ENCODE measurements at places on chromosomes 13 and 19. TPM values are rescaled to one million over a fixed set of nuclear protein-coding genes. Genes with fewer than 3 reads are reported as not detected.

Gene CD33
- 2.0 TPM for total RNA-seq

DNA sequence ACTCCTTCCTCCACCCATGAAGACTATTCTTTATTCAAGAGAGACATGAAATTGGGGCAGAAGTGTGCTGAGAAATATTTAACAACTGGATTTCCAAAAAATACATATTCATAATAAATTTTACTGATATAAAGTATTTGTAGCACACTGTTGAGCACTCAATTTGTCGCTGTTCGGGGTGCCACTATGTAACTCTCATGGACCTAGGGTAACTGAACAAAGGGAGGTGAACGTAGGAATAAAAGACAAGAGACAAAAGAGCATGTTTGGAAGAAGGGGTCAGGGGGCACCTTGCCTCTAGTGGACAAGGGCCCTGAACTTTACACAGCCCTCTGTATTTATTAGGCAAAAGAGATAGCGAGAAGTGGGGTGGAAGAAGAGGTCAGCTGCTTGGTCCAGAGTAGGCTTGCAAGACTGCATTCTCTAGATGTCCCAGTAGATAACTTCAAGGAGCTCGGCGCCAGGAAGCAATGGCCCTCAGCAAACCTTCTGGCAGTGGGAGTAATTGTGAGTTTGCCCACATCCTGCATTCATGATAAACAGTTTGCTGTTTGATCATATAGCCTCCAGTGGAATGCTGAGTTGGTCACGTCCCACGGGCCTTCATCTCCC is 4.5 kb upstream of the ZNF175 start:
- DNase-seq: no peak
- no peaks in the 10 kb centered on the region for H3K27me3 ChIP-seq
- no peak overlapping the region for H3K4me3 ChIP-seq
- H3K4me1 ChIP-seq: peaks cover under 1% of the 10 kb centered on the region

DNA sequence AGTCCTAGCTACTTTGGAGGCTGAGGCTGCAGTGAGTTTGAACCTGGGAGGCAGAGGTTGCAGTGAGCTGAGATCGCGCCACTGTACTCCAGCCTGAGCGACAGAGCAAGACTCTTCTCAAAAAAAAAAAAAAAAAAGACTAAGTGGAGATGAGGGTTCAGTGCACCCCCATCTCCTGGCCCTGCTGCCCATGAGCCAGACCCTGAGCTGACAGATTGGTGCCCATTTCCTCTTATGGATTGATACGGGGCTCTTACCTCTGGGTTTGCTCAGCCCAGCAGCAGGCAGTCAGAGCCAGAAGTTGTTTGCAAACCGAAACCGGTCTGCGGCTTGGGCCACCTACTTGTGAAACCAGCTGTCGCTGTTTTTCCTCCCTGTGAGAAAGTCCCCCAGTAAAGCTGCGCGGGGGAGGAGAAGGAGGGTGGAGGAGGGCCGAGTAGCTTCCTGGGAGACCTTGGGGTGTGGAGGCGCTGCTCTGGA is 36.9 kb downstream of the ARRDC2 start:
- peak overlapping the region; percentile 19 for H3K4me3 ChIP-seq
- peaks cover 17% of the 10 kb centered on the region for H3K4me1 ChIP-seq
- DNase-seq: peak; percentile 89
- H3K27ac ChIP-seq: peak overlapping the region; percentile 85

Gene LILRB5
- 8.6 TPM for total RNA-seq

- DNase-seq: no peak
- no peaks in the 10 kb centered on the region for H3K36me3 ChIP-seq
- no peaks in the 10 kb centered on the region for H3K4me1 ChIP-seq
Observed at GRCh38 chr13:35887115-35887666, 244.0 kb downstream of the DCLK1 start.

Gene TRIM13
- total RNA-seq: 21.7 TPM

Gene CCDC70
- total RNA-seq: not detected

Gene CEACAM7
- 329 TPM for total RNA-seq

- no peak overlapping the region for H3K27ac ChIP-seq
- no peaks in the 10 kb centered on the region for H3K4me1 ChIP-seq
- H3K27me3 ChIP-seq: no peaks in the 10 kb centered on the region
- DNase-seq: no peak
- H3K36me3 ChIP-seq: no peaks in the 10 kb centered on the region
- no peak overlapping the region for H3K4me3 ChIP-seq
Observed at GRCh38 chr13:83125791-83126190, 756.5 kb downstream of the SLITRK1 start.

Gene GPR18
- total RNA-seq: not detected

DNA sequence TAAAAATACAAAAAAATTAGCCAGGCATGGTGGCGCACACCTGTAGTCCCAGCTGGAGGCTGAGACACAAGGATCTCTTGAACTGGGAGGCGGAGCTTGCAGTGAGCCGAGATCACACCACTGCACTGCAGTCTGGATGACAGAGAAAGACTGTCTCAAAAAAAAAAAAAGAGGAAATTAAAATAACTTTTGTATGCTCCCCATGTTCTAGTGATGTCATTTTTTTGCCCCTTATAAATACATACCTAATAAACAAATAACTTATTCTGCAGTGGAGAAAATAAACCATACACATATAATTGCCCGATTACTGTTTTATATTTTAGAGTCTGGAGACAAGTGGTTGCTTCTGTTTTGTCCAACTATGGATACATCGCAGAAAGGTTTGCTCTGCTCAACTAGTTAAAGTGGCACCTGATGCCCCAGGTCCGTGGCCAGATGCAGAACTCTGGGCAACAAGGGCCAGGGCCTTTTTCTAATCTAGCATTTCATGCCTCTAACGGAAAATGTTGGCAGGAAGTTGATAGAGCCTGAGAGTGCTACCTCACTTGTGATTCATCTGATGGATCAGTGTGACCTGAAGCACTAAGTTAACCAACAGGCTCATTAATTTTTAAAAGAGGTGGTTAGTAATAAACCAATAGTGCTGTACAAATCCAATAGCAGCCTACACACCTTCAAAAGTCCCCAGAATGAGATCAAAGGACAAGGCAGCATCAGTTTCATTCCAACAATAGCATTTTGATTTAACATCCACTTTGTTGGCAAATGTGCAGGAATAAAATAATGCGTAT is 18.8 kb downstream of the UBE2L5 start:
- H3K27ac ChIP-seq: no peak overlapping the region
- no peak overlapping the region for H3K4me3 ChIP-seq
- no peaks in the 10 kb centered on the region for H3K27me3 ChIP-seq
- peak; percentile 7 for DNase-seq

DNA sequence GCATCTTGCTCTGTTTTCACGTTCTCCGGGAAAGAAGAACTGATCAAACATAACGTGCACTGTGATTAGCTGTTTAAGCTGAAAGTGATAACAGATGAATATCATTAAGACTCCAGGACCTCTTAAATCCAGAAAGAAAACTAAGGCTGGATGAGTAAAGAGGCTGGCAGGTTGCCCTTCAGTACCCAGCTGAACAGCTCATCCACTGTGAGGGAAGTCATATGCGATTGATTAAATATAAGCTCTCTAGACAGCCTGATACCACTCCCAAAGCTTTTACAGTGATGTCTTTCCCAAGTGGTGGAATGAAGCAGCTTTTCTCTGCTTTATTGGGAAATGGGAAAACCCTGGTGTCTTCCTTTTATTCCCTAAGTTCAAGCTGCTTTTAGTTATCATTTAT is 116.9 kb downstream of the EFNB2 start:
- H3K27me3 ChIP-seq: no peaks in the 10 kb centered on the region
- H3K36me3 ChIP-seq: no peaks in the 10 kb centered on the region
- H3K4me3 ChIP-seq: no peak overlapping the region
- H3K27ac ChIP-seq: no peak overlapping the region

DNA sequence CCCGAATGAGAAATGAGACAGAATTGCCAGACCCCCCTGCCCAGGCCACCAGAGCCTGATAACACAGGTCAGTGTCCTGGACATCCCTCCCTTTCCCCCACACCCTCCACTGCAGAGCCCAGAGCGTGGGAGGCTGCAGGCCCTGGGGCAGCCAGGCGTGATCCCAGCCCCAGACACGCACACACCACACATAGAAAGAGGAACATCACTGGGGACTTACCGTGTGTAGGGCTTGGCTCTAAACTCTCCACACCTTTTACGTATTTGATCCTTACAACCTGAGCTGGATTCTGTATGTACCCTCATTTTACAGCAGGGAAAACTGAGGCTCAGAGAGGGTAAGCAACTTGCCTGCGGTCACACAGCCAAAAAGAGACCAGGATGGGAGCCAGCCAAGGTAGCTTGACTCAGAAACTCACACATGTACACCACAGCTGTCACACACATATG is 334 bp upstream of the ANGPTL6 start:
- no peak overlapping the region for H3K27ac ChIP-seq
- peaks cover 5% of the 10 kb centered on the region for H3K4me1 ChIP-seq
- no peak for DNase-seq
- H3K4me3 ChIP-seq: no peak overlapping the region

- H3K27ac ChIP-seq: no peak overlapping the region
- no peak for DNase-seq
- H3K27me3 ChIP-seq: no peaks in the 10 kb centered on the region
- no peak overlapping the region for H3K4me3 ChIP-seq
- H3K4me1 ChIP-seq: no peaks in the 10 kb centered on the region
Observed at GRCh38 chr13:83634601-83635000, 247.7 kb downstream of the SLITRK1 start.

GRCh38 chr19:16309643-16310042 is 15.0 kb upstream of the KLF2 start:
- no peaks in the 10 kb centered on the region for H3K4me1 ChIP-seq
- no peak overlapping the region for H3K27ac ChIP-seq
- H3K27me3 ChIP-seq: no peaks in the 10 kb centered on the region
- no peak overlapping the region for H3K4me3 ChIP-seq
- H3K36me3 ChIP-seq: no peaks in the 10 kb centered on the region
- no peak for DNase-seq

Gene TNNT1
- 0.69 TPM for total RNA-seq

DNA sequence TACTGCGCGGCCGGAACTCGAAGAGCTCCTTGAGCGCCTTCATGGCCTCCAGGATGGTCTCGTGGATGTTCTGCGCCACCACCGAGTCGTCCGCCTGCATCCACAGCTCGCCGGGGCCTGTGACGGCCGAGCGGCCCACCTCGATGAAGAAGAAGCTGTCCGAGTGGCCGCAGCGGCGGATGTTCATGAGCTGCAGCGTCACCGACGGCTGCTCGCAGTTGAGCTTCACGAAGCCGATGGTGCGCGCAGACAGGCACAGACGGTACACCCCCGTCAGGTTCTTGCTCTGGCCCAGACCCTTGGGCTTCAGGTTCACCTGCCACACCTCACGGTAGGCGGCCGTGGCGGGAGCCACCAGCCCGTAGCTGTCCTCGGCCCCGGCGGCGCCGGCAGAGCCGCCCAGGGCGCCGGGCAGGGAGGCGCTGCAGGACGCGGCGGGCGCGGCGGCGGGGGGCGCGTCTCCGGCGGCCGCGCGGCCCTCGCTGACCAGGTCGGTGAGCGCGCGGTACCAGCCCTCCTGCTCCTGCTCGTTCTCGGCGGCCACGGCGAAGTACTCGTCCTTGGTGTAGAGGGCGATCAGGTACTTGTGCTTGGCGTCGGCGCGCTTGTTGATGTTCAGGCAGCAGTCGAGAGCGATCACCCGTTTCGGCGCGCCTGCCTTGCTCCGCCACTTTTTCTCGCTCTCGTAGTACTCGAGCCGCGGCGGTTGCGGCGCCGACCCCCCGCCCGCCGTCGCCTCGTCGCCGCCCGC is 1.1 kb downstream of the IRS2 start:
- peak; percentile 54 for DNase-seq
- peaks cover 5% of the 10 kb centered on the region for H3K4me1 ChIP-seq

GRCh38 chr13:38693641-38694040 is 6.8 kb downstream of the FREM2 start:
- H3K27ac ChIP-seq: no peak overlapping the region
- no peaks in the 10 kb centered on the region for H3K36me3 ChIP-seq
- DNase-seq: no peak
- no peaks in the 10 kb centered on the region for H3K27me3 ChIP-seq

DNA sequence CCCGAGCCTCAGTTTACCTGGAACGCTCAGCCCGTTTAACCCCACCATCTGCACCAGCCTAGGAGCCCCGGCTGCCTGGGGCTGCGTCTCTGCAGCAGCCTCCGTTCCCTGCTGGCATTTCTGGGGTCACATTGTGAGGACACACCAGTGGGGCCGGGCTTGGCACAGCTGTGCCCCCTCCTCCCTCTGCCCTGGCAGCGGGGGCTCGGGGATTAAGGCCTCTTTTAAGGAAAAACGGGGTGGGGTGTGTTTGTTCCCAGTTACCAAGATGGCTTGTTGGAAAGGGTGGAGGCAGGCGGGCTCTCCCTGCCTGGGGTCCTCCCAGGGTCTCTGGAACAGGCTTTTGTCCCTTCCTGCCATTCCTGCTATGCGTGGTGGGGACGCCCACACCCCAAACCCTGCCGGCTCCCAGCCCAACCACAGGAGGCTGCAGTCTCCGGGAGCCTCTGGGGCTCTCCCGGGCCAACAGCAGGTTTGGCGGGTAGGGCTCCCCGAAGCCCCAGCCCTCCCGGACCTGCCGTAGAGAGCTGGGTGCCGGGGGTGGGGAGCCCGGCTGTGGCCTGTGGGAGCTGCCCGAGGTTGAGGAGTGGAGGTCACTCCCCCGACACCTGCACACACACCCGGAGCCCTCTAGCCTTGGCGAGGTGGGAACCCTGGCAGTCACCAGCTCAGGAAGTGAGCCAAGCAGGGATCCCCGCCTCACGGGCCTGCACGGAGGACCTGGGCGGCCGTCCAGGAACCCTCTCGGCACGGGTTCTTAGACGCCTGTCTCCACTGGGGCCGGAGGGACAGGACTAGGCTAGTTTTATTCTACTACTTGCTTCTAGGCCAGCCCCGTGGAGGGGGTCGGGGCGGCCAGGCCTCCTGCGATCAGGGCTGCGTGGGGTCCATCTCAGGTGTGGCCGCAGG is 36.9 kb downstream of the GADD45B start:
- no peak overlapping the region for H3K4me3 ChIP-seq
- H3K36me3 ChIP-seq: no peaks in the 10 kb centered on the region
- no peak for DNase-seq
- no peak overlapping the region for H3K27ac ChIP-seq

GRCh38 chr13:99702687-99703319 is 201.5 kb downstream of the TM9SF2 start:
- no peak overlapping the region for H3K4me3 ChIP-seq
- H3K27ac ChIP-seq: no peak overlapping the region
- DNase-seq: no peak
- H3K4me1 ChIP-seq: no peaks in the 10 kb centered on the region
- H3K36me3 ChIP-seq: no peaks in the 10 kb centered on the region

GRCh38 chr13:32986552-32986951 is 29.7 kb upstream of the KL start:
- no peaks in the 10 kb centered on the region for H3K4me1 ChIP-seq
- no peaks in the 10 kb centered on the region for H3K36me3 ChIP-seq
- H3K4me3 ChIP-seq: no peak overlapping the region
- no peak for DNase-seq
- no peak overlapping the region for H3K27ac ChIP-seq

Gene TGFB1
- 7.7 TPM for total RNA-seq

DNA sequence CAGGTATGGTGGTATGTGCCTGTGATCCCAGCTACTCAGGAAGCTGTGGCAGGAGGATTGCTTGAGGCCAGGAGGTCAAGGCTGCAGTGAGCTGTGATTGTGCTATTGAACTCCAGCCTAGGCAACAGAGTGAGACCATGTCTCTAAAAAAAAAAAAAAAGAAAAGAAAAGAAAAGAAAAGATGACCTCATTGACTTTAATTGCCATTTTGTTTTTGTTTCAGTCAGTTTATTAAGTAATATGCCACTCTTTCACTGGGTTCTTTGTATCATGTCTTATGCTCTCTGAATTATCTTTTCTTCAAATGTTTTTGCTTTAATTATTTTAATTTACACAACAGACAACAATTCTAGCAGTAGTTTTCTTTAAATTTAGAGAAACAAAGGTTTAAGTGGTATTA is 293.8 kb downstream of the TSHZ3 start:
- no peak overlapping the region for H3K27ac ChIP-seq
- H3K4me1 ChIP-seq: no peaks in the 10 kb centered on the region
- no peak for DNase-seq
- H3K27me3 ChIP-seq: no peaks in the 10 kb centered on the region

Gene ZIM2
- not detected for total RNA-seq

All from colonic mucosa (tissue), 4 donors.